ENCODE measurements at places on chromosomes 13 and 19.

DNA sequence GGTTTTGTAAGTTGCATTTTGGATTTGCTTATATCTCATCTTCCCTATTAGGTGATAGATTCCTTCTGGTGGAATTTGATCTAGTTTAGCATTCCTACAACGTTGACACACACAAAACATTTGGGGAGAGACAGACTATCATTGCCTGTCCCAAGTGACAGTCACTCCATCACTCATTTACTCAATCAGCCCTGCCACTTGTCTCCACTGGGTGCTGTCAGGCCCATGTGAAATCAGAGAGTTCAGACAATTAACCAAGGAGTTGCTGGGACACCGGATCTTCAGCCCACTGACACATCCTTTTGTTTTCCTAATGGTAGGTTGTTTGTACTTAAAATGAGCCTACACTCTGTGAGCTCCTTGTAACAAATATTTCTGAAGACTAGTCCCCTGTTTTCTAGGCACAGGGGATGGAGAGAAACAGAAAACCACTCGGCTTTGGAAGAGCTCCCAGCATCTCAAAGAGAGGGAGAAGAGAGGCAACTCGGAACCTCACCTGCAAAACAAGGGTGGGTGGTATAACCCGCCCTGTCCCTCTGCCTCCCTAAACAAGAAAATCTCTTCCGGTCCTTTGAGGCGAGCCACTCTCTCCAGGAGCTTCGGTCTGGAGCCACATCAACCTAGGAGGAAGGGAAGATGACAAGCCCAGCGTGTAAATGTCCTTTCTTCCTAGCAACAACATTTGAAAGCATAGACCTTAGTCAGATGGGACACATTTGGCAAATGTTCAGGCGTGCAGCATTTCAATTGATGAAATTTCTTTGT lies 440.9 kb upstream of the KLF12 start:
- DNase-seq = no peak

- no peak for DNase-seq
Observed at GRCh38 chr13:48131533-48131932, 36.6 kb upstream of the MED4 start.

DNA sequence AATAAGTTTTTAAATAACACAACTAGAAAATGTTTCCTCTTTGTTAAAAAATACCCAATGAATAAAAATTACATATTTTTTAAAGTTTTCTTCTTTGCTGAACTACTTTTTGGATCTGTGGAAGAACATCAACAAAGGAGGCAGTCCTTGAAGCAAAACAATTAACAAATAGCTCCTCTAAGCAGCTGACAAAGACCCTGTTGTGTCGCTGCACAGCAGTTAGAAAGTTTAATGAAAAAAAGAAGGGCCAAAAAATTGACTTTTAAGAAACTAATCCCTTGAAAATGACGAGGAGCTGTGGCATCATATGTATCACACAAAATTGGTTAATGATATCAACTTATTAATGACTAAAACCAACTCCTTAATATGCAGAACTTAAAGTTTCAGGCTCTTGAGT lies 72.1 kb downstream of the SLITRK1 start:
- no peak for DNase-seq

GRCh38 chr13:88376760-88377388 lies 705.7 kb downstream of the SLITRK5 start:
- DNase-seq = no peak

DNA sequence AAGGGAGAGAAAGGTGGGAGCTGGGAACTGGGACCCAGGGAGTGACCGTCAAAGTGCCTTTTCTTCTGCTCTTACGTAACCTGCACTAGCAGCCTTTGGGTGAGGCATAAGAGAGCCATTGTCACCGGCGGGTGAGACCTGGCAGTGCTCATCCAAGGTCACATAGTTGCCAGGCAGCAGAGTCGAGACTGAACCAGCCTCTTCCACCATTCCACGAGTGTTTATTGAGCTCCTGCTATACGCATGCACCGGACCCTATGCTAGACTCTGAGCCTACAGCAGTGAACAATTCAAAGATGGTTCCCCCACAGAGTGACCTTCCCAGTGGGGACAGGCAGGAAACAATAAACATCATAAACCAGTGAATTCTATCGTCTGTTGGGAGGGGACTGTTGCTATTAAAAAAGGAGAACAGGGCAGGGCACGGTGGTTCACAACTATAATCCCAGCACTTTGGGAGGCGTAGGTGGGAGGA lies 18.6 kb upstream of the STRN4 start:
- no peak for DNase-seq

DNA sequence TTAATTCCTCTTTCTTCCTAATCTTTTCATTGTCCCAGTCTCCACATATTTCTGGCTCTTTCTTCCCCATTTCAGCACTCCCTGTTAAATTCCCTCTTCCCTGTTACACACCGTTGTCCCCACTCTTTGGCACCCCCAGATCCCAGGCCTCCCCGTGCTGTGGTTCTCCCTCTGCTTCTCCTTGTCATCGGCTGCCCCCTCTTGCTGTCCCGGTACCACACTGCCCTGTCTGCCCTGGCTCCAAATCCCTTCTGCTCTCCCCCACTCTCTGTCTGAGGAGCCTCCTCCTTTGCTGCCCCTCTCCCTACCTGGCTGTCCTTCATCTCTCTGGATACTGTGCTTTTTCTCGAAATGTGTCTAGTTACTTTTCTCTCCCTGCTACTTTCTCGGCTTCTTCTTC lies 983 bp downstream of the ZNF415 start:
- no peak for DNase-seq

GRCh38 chr13:113153810-113154748 lies 4.4 kb upstream of the PROZ start:
- peak; percentile 75 for DNase-seq

DNA sequence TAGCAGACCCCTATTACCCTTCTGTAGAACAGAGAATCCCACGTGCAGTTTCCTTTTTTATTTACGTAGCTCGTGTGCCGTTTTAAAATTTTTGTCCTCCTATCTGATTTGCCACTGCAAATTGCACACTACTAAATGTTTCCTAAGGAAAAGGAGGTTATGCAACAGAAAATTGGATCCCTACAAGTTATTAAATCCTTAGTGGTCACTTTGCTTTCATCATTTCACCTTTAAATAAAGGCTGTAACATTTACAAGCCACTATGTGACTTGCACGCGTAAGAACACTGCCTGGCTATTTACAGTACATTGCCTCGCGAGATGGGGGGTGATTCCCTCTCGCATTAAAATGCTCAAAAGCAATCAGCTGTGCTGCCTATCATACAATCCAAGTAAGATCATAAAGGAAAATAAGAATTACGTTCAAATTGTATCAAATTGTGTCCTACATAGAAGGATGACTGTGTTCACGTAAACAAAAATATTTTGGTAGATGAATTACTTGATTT lies 525.6 kb downstream of the SUCLA2 start:
- DNase-seq = no peak

- DNase-seq = no peak
Observed at GRCh38 chr19:9323557-9323918, 441 bp upstream of the ZNF559 start.

GRCh38 chr13:73230716-73231115 lies 171.9 kb downstream of the KLF5 start:
- peak; percentile 25 for DNase-seq

DNA sequence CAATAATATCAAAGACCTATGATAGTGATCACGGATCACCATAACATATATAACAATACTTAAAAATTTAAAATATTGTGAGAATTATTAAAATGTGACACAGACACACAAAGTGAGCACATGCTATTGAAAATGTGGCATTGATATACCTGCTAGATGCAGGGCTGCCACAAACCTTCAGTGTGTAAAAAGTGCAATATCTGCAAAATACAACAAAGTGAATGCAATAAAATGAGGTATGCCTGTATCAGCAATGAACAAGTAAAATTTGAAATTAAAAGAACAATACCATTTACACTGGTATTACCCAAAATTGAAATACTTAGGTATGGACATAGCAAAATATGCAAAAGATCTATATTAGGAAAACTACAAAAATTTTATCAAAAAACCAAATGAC lies 1217.8 kb upstream of the PCDH20 start:
- no peak for DNase-seq

All from CD4-positive, alpha-beta T cell treated with Interleukin-6 for 4 hours (primary cell).